GM23248 (cell line): ENCODE measurements at places on chromosomes 2 and 18.

- DNase-seq = no peak
Observed at GRCh38 chr18:60754413-60755009, 381.9 kb upstream of the MC4R start.

DNA sequence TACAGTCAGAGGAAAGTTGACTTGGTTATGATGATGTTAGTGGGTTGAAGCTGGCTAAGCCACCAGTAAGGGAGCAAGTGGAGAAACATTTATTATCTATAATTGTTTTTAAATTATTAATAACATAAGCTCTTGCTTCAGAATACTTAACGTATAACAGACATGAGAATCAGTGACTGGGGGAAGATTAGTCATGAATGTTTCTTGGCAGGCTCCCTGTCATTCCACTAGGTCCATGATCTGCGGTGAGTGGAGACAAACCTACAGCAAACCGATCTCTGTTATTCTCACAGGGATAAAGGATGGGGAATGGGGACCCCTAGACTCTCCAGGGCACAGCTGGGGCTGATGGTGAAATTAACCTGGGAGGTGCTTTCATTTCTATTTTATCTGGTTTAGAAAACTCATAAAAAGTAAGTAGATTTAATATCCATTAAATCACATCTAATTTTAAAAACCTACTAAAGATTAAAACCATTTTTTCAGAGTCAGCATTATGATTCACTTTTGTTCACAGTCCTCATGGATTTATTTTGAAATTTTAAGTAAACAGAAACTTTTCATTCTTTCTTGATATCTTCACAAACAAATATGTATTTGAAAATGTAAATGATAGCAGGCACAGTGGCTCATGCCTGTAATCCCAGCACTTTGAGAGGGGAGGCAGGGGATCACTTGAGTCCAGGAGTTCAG, 420.3 kb downstream of the PTPRM start:
- DNase-seq = peak; percentile 82

DNA sequence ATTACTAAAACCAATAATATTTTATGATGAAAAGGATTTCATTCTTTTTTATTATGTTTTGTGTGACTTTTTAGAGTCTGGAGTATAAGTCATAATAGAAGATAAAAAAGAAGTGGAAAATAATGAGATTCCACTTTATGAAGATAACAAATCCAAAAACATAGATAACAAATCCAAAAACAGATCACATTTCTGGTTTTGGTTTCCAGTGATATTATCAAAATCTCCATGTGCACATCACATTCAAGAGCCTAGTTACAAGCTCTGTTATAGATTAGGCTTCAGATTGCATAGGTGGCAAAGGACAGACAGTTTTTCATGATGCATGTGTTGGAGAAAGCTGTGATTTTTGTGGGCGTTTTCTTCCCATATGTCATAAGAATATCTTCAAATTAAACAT, 648.2 kb downstream of the STK39 start:
- DNase-seq = no peak

DNA sequence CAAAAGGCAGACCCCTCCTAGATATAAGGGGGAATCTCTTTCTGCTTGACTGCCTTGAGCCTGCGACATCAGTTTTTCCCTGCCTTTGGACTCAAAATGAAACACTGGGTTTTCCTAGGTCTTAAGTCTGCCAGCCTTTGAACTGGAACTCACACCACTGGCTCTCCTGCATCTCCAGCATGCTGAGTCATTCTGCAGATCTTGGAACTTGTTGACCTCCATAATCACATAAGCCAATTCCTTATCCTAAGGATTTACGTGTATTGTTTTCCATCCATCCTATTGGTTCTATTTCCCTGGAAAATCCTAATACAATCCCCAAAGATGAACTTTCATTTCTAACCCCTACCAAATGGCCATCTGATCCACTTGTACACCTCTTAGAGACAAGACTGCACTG, 88.0 kb downstream of the AFF3 start:
- DNase-seq = no peak

- DNase-seq = peak; percentile 62
Observed at GRCh38 chr2:6580982-6581381, 284.7 kb downstream of the CMPK2 start.

DNA sequence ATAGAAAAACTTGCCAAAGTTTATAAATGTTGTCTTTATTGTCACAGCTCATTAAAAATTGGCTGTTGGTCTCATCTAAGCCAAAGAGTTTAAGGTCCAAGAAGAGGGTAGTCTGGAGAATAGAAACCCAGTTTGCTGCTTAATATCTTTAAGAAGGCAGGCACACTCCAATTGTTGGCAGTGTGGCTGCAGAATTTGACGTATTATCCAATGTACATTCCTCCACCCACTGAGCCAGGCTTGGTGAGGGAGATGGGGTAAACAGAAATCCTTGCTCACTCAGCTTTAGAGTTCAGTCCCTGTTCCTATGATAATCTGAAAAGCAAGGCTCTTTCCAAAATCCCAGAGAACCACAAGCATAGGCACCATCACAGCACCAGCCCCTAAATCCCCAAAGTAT, 10.7 kb upstream of the ADD2 start:
- DNase-seq = no peak

DNA sequence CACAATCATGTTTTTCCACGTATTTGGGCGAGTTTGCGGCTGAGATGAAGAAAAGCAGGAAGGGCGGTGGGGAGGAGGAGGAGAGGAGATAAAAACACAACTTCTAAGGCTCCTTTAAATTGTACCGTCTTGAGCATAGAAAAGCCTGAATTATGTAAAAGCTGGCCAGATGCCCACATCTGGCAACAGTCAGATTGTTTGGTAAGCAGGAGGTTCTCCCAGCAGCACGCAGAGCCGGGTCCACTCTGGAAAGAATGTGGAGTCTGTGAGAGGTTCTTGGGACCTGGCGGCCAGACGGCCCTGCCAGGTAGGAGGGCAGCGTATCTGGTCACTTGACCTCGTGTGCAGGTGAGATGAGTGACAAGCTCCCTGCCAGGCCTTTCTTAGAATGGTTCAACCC, 215.3 kb upstream of the APCDD1 start:
- peak; percentile 56 for DNase-seq

DNA sequence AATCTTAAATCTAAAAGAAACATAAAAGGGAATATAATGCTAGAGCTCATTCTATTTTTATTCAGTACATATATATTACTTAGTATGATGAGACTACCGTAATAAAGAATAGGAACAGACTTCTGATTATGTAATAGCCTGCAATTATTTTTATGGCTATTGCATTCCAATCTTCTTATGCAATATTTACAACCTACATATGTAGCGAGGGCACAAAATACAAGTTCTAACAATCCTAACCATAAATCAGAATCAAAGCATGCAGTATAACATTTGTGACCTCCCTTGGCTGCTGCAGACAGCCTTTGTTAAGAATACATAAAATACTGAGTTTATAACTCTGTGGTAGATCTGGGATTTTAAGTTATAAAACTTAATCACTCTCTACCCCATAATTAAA, 177.6 kb downstream of the BABAM2 start:
- no peak for DNase-seq

DNA sequence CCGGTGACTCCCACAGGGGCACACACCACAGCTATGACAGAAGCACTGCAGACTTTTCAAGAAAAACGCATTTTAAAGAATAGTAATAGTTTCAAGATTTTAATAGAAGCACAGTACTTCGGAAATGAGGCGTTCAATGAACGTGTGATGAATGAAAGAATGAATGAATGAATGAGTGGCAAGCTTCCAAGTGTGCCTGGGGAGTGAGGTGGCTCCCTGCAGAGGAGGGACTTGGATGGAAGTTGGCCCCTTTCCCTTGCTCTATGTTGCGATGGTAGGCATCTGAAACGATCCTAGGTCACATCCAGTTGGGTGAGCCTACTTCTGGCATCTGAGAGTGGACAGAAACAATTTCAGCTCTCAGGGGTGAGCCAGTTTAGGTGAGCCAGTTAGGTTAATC, 65.6 kb downstream of the NCKAP5 start:
- no peak for DNase-seq

DNA sequence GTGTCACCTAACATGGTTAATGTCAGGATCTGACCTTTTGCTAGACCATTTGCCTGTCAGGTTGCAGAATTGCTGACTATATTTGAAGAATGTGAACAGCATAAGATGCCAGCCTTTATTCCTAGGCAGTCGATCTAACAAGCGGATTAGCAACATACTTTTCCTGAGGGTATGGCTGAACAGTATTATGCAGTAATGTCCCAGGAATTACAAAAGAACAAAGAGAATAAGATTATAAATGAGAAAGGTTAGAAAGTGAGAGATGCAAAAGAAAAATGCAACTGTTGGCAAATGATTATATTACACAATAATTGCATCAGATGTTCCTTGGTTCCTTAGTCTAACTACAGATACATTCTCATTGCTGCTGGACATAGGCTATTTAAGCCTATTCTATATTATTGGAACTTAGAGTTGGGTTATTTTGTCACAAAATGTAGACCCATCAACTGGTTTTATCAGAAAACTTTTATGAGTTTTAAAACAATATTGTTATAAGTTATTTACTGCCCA, 647.1 kb upstream of the CRIM1 start:
- no peak for DNase-seq

DNA sequence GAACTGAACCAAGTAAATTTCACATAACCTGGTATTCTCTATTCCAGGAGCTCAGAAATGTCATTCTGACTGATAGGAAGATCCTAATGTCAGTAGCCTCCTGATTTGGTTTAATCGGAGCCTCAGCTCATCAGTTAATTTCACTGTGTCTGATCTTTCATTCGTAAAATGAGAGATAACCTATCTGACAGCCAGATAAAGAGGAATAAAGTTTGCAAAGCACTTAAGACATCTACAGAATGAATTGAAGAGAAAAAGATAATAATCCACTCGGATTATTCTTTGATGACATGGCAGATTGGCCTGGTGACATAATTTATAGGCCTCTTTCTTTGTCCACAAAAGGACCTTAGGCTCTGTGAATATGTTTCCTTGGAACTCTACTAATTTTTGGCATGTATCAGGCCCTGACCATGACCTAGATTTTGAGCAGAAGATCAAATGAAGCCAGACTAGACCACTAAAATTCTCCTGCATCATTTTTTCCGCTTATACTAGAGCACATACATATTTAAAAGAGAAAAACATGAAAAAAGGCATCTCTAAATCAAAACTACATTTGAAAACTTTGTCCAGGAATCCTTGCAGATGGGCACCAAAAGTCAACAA, 312.4 kb downstream of the MTX2 start:
- peak; percentile 35 for DNase-seq

DNA sequence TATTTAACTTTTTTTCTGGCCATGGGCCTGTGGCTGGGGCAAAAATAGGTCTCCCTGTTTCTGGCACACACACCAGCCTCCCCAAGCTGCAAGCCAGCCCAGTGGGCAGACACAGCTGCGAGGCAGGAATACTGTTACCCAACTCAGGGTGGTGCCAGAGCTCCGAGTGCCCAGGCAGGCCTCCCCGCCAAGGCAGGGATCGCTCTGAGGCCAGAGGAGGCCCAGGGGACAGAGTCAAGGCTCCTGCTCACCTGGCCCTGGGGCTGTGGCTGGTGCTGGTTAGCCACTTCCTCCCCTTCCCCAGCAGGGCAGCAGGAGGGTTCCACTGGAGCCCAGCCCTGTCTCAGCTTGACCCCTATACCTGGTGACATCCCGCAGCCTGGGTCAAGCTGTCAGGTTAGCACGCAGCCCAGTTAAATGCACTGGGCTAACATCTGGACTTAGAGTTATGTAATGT, 67.1 kb upstream of the EPAS1 start:
- DNase-seq = no peak

- peak; percentile 76 for DNase-seq
Observed at GRCh38 chr2:168573128-168573903, 117.2 kb downstream of the CERS6 start.

- DNase-seq = peak; percentile 34
Observed at GRCh38 chr2:150468350-150468960, 19.0 kb downstream of the RND3 start.

GRCh38 chr2:223586261-223586660, 15.9 kb downstream of the SCG2 start:
- DNase-seq = peak; percentile 89

DNA sequence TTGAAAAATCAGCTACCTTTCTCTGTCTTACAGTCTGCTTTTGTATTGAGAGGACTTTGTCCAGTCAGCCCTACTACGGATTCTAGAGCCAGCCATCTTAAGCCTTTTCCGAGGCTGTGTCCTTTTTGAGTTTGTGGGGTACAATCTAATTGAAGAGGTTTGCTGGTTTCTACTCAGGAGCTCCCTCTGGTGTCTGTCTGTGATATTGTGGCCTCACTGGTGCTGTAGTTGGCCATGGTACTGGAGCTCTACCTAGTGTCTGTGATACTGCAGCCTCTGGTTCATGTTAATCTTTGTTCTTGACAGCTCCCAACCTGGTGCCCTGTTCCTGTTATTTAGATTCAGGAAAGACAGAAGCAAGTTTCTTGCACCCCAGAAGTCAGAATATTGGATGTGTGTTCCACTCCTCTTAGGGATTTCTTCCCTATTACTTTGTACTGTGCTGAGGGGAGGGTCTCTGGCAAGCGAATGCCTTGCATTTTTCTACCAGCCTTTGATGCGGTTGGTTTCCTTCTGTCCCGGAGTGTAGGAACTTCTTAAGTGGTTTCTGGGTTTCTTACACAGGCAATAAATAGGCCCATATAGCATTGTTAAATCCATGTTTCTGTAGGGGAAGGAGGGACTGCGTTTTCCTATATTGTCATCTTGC, 78.5 kb downstream of the ACSL3 start:
- peak; percentile 67 for DNase-seq

DNA sequence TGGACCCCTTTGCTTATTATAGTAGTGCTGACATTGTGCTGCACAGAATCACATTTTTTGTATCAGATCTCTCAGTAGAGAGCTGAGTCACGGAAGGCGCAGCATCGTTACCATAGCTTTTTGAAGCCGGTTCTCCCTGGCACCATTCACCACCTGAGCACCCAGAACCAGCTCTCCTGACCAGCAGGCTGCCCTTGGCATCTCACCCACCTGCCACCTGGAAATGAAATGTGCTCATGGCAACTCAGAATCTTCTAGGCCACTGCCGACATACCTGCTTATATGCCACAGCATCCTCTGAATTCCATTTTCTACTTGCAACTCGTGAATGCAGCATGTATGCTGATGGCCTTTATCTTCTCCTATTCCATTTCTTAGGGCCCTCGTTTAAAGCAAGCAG, 62.7 kb downstream of the COA5 start:
- DNase-seq = no peak

DNA sequence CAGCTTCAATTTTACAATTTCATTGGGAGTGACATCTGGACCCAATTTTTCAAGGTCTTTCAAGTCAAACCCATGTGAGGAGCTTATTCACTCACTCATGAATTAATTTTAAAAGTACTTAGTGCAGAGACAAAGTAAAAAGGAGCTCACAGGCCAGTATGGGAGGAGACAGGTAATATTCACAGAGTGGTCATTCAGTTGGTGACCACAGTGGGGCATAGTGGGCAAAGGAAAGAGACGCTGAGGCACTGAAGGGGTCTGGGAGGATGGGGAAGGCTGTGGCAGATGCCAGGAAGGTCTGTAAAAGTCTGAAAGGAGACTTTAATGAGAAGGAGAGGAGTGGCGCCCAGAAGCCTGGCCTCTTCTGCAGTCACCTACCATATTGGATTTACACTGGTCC, 76.0 kb downstream of the CD8B2 start:
- DNase-seq = no peak

- DNase-seq = peak; percentile 96
Observed at GRCh38 chr2:164657129-164657528, 35.8 kb upstream of the GRB14 start.
